ENCODE measurements at places on chromosomes 4 and X.

GRCh38 chrX:154013614-154014360, 5.9 kb downstream of the IRAK1 start:
- peak; percentile 18 for DNase-seq

- peak; percentile 32 for DNase-seq
Measured at GRCh38 chr4:137283737-137284136, 248.6 kb downstream of the PCDH18 start.

GRCh38 chrX:22136711-22137110, 104.6 kb downstream of the PHEX start:
- no peak for DNase-seq

GRCh38 chr4:99655308-99656081, 2.1 kb downstream of the C4orf54 start:
- peak; percentile 39 for DNase-seq

GRCh38 chr4:141563723-141564122, 72.7 kb upstream of the IL15 start:
- peak; percentile 36 for DNase-seq

- DNase-seq, result no peak
Measured at GRCh38 chrX:104659005-104659744, 93.2 kb downstream of the IL1RAPL2 start.

GRCh38 chrX:119981286-119982070, 37.9 kb upstream of the NKAP start:
- DNase-seq, result peak; percentile 6

GRCh38 chrX:8484360-8484949, 19.8 kb downstream of the VCX3B start:
- DNase-seq, result no peak

- peak; percentile 85 for DNase-seq
Measured at GRCh38 chr4:101355767-101356702, 8.7 kb upstream of the PPP3CA start.

- peak; percentile 85 for DNase-seq
Measured at GRCh38 chrX:115690511-115691216, 129.7 kb downstream of the PLS3 start.

- peak; percentile 78 for DNase-seq
Measured at GRCh38 chrX:63250253-63250868, 100.8 kb downstream of the SPIN4 start.

- peak; percentile 96 for DNase-seq
Measured at GRCh38 chr4:150302553-150302952, 224.3 kb downstream of the DCLK2 start.

- DNase-seq, result peak; percentile 14
Measured at GRCh38 chrX:27619975-27620374, 29.8 kb downstream of the DCAF8L2 start.

GRCh38 chrX:122440832-122441231, 743.2 kb upstream of the GRIA3 start:
- no peak for DNase-seq

- DNase-seq, result no peak
Measured at GRCh38 chr4:9861561-9861960, 80.1 kb downstream of the DRD5 start.

DNA sequence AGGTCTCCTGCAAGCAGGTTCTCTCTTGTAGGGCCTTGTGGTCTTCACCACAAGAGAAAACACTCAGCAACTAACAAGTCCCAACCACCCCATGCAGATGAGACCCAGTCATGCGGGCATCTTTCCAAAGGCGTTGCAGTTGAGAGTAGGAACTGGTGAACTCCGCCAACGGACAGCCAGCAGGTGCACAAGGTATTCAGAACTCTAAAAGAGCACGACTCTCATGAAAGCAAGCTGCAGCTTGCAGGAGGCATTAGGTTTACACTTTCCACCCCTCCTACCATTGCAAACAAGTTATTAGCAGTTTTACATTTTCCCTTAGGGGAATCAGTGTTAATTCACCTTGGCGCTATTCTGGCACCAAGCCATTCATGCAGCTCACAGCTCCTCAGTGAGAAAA, 173.4 kb upstream of the KIT start:
- DNase-seq, result no peak

DNA sequence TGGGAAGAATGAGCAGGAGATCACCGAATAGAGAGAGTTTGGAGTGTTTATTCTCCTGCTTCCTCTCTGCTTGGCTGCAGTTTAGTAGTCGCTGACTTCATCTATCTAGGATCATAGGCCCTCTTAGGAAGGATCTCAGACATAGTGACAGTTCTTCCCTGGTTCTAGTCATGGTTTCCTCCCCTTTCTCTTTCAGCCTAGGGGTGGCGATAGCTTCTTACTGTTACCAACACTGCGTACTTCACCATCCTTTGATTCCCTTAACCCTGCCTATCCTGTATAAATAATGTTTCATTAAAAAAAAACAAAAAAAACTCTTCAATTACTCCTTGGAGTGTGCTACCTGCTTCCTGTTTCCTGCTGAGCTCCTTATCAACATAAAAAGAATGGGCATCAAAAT, 103.8 kb downstream of the DDX53 start:
- DNase-seq, result no peak

DNA sequence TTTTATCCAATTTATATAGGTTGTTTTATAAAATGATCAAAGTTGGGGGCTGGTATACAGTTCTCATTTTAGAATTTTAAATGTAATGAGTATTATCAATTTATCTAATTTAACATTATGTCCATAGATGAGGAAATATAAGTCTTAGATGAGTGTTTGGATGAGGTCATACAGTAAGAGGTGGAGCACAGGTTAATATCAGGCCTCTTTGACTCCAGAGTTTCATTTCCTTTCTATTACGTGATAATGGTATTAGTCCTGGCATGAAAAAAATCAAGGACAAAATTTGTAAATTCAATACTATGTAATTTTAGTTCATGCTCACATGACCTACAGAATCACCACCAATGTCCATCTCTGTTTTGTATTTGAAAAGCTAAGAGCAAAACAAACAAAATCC, 269.8 kb downstream of the FSTL5 start:
- DNase-seq, result no peak

DNA sequence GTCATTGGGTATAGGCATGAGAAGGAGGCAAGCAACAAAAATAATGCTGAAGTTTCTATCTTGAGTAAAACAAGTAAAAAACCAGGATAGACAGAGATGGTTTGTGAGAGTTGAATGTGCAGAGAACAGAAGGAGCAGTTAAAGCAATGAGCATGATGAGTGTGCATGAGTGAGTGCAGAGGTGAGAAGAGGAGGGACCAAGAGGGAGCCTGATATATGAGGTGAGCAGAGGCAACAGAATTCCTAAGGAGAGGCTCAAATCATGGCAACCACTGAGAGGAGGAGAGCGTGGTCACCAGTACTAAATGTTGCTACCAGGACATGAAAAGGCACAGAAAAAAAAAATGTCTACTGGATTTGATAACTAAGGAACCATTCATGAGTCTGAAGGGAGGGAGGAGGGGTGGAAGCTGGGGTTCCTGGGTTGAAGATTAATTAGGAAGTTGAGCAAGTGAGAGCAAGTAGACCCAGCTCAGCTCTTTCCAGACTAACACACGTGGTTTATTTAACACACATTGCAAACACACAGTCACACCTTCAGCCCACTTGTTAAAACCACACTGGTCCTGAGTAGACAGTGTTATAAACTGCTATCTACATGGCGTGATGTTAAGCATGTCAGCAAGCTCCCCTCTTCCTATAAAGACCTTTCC, 69.0 kb upstream of the IQCM start:
- DNase-seq, result no peak

GRCh38 chr4:27176400-27176799, 315.8 kb downstream of the STIM2 start:
- no peak for DNase-seq

GRCh38 chr4:120557372-120557771, 365.2 kb downstream of the PRDM5 start:
- peak; percentile 40 for DNase-seq

GRCh38 chr4:83865417-83866150, 329.7 kb downstream of the GPAT3 start:
- DNase-seq, result no peak

Data from fibroblast of skin of back (primary cell).